ENCODE measurements at places on chromosomes 4 and X.

- DNase-seq: no peak
Measured at GRCh38 chr4:27048429-27049238, 188.0 kb downstream of the STIM2 start.

DNA sequence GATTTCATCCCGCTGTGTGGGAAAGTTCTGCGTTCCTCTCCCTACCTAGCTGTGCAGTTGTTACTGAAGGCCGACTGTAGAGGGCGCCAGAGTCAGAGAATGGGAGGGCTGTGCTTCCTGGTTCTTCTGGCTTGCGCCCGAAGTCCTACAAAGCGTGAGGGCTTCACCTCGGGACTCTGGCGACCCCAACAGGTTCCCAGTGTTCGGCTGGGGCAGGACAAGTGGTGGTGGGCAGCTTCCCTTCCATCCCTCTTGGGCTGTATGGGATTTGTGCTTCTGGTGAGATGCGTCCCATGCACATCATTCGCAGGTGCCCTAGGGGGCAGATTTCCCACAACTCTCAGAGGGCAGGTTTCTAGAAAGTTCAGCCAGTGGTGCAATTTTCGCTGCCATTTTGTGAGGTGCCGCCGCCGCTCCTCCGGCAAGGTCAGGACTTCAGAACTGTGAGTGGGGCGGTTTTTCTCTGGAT is 27.3 kb downstream of the CT45A1 start:
- no peak for DNase-seq

DNA sequence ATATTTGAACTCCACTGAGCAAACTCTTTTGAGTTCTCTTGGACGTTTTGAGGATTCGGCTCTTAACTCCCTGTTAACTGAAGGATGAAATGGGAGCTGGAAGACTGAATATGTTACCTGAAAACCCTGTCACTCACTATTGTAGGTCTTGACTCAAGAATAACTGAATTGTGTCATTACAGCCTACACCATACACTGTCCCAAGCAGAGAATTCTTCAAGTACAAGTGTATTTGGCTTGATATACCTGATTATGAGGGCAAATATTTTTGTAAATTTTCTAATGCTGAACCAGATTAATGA is 276.1 kb downstream of the CFAP299 start:
- no peak for DNase-seq

DNA sequence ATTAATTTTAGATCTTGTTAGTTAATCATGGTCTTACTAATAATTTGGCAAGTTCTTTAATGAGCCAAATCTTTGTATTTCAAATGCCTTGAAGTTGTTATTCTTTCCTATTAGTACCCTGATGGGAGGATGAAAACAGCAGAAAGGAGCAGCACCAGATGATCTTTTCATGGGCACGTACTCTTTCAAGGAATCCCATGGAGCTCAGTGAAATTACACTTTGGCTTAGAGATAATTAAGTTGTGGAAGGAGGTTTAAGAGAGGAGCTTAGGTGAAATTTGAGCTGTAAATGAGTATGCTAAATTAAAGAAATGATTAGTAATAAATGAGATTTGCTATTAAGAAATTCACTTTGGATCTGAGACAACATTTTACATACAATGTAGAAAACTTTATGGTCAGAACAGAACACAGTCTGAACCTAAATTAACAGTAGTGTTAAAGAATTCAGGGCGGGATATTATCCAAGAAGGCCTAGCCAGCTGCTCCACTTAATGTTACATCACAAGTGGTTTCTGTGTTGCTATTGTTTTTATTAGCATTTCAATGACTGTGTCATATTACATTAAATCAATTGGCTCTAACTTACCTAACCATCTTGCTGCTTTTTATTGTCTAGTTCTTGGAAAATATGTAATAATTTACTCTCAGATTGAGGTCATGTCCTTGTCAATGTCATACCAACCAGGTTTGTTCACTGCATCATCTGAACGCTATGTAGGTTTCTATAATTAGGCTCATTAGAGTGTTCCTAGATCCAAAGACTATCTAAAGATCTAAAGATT is 3.9 kb downstream of the MTHFD2L start:
- no peak for DNase-seq

- DNase-seq: no peak
Measured at GRCh38 chrX:77668391-77669237, 117.4 kb downstream of the ATRX start.

DNA sequence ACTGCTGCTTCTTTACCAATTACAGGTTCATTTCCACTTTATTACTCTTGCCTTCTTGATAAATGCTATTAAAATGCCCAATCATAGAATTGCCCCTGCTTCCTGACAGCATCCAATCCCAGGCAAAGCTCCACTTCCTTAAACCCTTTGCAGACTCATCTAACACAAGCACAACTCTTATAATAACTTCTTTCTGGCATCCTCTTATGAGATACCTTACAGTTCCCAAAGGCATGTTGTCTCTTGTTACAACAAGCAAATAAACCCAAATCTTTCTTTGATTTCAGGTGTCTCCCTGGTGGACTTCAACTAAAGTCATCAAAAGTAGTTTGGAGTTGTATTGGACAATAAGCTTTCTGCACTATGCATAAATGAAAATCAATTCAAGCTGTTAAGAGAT is 22.5 kb upstream of the ADH7 start:
- no peak for DNase-seq

- no peak for DNase-seq
Measured at GRCh38 chr4:8905773-8906667, 34.4 kb upstream of the HMX1 start.

GRCh38 chrX:49992853-49993252 is 70.5 kb downstream of the CLCN5 start:
- DNase-seq: no peak

DNA sequence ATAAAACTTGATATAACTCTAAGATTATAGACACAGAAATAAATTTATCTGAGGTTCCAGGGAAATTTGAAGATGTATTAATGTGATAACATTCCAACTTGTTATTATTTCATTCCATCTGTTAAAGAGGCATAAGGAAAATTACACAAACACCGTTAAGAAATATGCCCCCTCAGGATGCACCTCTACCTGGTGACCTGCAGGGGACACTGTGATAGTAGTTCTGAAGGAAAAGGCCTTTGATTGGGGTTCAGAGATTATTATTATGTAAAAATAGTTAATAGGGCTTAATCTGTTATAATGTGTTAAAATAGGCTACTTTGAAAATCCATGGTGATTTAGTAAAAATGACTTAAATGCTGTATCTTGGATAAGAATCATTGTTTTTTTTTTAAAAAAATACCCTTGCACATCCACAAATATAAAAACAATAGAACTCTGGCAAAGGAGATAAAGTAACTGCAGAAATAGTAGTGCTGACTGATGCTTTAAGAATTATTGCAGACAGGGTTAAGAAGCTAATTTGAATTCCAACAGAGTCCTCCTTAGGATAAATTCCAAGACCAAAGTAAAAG is 6.1 kb upstream of the ABRAXAS1 start:
- DNase-seq: no peak
